ENCODE measurements at places on chromosomes 1 and 21. TPM values are rescaled to one million over a fixed set of nuclear protein-coding genes. Genes with fewer than 3 reads are reported as not detected.

SERPINC1 gene
- 0.27 TPM for total RNA-seq

DNA sequence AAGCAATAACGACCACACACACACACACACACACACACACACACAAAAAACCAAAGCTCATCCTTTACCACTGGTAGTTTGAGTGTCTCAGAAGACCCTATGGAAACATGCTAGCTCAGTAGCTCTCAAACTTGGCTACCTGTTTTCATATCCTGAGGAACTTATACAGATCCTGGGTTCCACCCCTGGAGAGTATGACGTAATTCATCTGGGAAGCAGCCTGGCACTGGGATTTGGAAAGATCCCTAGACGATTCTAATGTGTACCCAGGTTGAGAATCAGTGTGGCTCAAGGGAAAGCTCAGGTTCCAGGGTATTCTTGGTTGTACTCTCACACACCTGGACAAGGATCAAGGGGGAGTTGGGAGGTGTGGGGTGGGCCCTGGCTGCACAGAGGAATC, 85.9 kb downstream of the SELENOF start:
- H3K36me3 ChIP-seq = no peaks in the 10 kb centered on the region
- H3K4me1 ChIP-seq = peaks cover 20% of the 10 kb centered on the region
- no peak overlapping the region for H3K4me3 ChIP-seq
- no peak overlapping the region for H3K27ac ChIP-seq

DNA sequence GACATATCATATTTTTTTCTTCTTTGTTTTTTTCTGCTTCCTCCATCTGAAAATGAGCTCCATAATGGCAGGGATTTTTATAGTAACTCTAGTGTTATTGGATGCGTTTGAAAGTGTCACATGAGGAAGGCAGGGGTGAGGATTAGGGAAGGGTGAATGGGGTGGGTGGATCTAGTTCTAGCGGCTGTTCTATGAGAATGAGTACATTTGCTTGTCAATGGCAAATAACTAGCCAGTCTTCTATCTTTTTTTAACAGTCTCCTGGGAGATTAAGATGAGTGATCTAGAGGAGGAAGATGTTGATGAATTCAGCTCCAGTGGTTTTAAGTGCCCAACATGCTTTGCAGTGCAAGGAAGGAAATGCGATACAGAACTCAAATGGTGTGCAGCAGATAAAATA, 5.8 kb downstream of the OR14I1 start:
- DNase-seq = no peak
- H3K36me3 ChIP-seq = no peaks in the 10 kb centered on the region
- no peaks in the 10 kb centered on the region for H3K4me1 ChIP-seq
- no peak overlapping the region for H3K4me3 ChIP-seq

DNA sequence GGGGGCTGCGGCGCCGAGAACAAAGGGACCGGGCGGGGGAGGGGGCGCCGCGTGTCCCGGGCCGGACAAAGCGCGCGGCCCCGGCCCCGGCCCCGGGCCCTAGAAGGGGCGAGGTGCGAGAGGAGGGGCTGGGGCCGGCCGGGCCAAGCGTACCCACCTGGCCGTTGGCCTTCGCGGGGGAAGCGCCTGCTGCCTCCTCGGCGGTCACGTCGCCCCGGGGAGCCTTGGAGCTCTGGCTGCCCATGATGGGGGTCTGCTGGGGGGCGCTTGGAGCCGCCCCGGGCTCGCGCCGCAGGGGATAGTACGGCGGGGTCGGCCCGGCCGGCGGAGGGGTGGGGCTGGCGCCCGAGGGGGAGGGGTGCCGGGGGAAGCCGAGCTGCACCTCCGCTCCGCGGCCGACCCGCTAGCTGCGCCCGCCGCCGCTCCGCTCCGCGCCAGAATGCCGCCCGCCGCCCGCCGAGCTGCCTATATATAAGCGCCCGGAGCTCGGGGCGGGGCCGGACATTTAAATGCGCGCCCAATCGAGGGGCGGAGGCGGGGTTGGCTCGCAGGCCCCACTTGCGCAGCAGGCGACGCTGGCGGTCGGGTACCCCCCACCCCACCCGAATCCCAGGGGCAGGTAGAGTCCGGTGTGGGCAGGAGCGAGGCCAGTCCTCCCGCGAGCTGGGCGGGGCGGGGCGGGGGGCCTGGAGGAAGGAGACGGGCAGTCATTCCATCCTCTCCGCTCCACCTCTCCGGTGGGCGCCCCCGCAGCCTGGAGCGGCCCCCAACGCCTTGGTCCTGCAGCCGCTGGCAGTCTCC, at the start of gene MARCKSL1:
MARCKSL1 (minus strand) TSS at position 444 of the 801 bp plus-strand sequence; CDS start at position 244, 200 bp downstream.
- DNase-seq = peak; percentile 79
- H3K4me3 ChIP-seq = peak within 1 kb of the TSS; percentile 94
- H3K4me1 ChIP-seq = peaks cover 37% of the 10 kb centered on the region
- H3K27ac ChIP-seq = peak within 1 kb of the TSS; percentile 94

GRCh38 chr1:235806123-235806522, 60.6 kb downstream of the LYST start:
- no peak for DNase-seq
- no peaks in the 10 kb centered on the region for H3K36me3 ChIP-seq
- H3K4me3 ChIP-seq = no peak overlapping the region
- H3K27ac ChIP-seq = no peak overlapping the region
- peaks cover 9% of the 10 kb centered on the region for H3K27me3 ChIP-seq
- peaks cover 20% of the 10 kb centered on the region for H3K4me1 ChIP-seq

GRCh38 chr21:39518055-39518846, 66.5 kb downstream of the SH3BGR start:
- H3K27me3 ChIP-seq = no peaks in the 10 kb centered on the region
- no peak overlapping the region for H3K4me3 ChIP-seq
- no peak for DNase-seq
- peaks cover 3% of the 10 kb centered on the region for H3K36me3 ChIP-seq
- H3K27ac ChIP-seq = no peak overlapping the region
- peaks cover 25% of the 10 kb centered on the region for H3K4me1 ChIP-seq

Data from mesothelial cell of epicardium (in vitro differentiated cells).